Fibroblast of skin of left quadriceps (primary cell): ENCODE measurements at places on chromosomes 5 and 9.

GRCh38 chr5:57455511-57456455 lies 26.8 kb downstream of the ACTBL2 start:
- no peak for DNase-seq

DNA sequence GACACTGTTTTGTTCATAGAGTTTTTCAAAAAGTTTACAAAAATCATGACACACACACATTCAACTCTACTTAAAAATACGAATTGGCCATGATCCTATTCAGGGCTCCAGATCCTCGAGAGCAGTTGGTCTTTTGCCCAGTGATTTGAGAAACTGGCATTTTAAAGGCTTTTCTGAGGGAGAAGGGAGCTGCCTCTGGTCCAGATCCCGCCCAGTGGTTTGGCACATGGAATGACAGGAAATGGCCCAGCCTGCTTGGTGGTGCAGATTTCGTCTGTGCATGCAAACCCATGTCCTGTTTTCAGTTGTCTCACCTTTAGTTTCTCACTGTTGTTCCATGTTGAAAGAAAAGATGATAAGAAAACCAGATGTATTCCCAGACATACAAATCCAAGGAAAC lies 3.6 kb downstream of the CAMK4 start:
- DNase-seq = peak; percentile 7

GRCh38 chr9:20092561-20092960 lies 303.7 kb upstream of the SLC24A2 start:
- no peak for DNase-seq

DNA sequence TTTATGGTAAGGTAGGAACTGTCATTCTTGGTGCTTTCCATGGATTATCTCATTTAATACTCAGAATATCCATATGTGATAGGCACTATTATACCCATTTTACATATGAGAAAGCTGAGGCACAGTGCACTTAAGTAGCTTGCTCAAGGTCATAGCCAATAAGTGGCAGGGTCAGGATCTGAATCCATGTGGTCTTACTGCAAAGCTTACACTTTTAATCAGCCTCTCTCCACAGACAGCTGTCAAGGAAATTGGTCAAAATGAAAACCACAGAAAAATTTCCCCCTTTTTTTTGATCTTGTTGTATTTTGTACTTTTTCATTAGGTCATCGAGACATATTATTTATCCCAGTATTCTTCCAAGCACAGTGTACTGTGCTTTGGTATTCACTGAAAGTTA lies 78.5 kb downstream of the ERCC6L2 start:
- no peak for DNase-seq

DNA sequence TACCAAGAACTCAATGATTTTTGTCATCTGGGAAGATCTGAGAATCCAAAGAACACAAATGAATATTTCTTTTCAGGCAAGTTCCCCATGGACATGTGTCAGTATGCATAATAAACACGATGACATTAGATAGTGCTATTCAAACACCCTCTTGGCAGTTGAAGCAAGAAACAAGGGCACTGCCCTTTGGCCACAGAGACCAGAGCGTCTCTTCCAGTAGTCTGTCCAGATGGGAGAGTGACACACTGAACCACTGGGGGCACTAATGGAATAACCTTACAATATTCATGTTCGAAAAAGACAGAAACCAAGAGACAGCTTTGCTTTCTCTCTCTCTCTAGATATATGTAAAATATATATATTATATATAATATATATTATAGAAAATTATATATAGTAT lies 301.9 kb downstream of the CTNND2 start:
- no peak for DNase-seq

DNA sequence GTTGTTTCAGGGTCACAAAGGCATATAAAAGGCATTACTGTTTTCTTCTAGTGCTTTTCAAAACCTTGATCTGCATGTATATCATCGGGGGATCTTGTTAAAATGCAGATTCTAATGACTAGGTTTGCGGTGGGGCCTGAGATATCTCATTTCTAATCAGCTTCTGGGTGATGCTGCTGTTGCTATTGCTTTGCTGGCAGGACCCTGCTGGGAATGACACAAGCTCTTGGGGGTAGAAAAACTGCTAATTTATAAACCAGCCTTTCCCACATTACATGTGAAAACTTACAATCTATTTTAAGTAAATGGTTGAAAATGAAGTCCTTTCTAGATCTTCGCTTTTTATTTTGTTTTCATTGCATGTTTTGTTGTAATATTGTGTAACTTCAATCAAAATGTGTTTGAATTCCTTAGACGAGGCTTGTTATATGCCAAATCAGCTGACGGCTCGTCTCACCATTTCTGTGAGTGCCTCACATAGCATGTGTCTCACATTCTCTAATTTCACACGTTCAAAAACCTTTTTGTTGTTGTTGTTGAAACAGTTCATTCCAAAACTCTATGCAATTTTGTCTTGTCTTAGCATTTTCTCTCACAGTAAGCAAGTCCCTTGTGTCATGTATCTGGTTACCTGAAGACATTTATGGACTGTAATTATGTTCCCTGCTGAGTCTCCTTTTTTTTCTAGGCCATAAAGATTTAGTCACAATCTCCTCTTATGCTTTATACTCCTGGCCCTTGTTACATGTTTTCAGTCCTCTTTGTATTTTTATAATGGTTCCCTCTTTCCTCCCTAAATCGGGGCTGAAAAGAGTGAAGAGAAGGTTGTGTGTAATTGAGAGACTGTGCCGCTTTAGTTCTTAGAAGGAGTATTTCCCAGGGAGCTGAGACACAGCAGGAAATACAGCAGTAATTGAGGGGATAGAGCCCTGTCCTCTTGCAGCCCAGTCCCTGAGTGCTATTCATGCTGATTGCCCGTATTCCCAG lies 521.0 kb upstream of the SEMA6A start:
- DNase-seq = no peak

- DNase-seq = peak; percentile 68
Observed at GRCh38 chr5:176716320-176716719, 69.0 kb downstream of the TSPAN17 start.

DNA sequence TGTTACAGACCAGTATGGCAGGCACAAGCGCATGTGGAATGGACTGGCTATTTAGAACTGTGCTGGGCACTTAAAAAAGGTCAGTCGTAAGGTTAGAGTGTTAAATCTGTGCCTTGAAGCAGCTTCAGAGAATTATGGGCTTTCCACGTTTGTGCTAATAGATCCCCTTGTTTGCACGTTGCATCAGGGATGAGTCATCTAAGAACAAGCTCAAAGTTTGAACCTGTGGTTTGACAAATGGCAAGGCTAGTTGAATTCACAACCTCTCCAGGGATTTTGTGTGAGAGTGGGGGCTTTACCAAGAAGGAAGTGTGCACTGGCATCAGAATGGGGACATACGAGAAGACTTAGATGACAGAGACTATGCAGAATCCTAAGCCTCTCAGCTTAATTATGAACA lies 249.6 kb downstream of the IRX1 start:
- DNase-seq = peak; percentile 7

DNA sequence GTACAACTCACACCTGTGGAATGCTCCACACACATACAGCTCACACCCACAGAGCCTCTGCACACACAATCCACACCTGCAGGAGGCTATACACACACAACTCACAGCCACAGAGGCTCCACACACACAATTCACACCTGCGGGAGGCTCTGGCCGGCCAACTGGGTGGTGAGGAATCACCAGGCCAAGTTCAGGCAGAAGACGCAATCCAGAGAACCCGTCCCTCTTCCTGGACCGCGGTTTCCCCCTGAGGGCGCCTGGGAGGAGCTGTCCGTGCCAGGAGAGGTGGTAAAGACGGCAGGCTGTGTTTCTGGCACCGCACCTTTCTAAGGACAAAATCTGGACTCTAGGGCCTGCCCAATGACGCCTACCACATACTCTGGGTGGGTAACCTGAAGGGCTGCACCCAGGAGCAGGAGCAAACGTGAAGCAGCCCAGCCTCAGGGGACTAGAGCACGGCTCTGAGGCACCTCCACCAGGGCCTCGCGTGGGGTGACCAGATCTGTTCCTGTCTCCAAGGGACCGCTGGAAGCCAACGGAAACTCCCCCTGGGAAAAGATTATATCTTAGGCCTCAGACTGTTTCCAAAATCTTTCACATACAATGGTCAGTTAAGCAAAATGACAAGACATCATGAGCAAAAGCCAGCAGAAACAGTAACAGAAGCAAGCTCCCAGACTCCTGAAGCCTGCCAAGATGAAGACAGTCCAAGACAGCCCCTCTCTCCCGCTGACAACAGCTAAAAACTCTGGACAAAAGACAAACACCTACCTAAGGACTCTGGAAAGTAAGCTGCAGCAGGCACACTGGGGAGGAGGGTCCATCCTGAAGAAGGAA lies 16.9 kb downstream of the CAMSAP1 start:
- no peak for DNase-seq

DNA sequence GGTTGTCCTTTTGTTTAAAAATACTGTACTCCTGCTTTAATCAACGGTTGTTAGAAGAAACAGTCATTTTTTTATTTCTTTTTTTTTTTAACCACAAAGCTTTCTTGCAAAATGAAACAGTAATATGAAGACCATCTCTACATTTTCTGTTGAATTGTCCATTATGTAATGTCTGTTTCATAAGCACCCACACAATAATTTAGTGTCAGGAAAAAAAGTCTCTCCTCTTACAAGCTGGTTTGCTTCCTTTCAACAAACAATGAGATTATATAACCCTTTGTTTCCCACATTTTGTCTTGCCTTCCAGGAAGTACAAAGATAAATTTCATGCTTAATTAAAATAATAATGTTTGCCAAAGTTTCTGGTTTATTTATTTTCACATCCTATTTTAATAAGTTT lies 16.7 kb downstream of the CTNNAL1 start:
- DNase-seq = no peak

DNA sequence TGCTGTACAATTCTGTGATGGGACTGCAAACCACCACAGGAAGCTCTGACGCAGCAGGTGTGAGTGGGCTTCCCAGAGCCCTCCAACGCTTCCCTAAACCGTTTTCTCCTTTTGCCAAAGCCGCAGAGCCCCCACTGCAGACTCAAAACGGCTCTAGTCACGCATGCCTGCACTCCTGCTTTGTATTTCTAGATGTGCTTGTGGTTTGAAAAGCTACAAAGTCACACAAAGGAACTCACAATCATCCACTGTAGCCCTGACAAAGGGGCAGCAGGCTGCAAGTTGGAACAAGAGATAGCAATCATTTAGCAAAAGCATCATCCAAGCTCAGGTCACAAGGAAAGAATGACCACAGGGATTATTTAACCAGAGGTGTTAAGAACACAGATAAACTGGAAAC lies 79.3 kb downstream of the PTPN3 start:
- no peak for DNase-seq

DNA sequence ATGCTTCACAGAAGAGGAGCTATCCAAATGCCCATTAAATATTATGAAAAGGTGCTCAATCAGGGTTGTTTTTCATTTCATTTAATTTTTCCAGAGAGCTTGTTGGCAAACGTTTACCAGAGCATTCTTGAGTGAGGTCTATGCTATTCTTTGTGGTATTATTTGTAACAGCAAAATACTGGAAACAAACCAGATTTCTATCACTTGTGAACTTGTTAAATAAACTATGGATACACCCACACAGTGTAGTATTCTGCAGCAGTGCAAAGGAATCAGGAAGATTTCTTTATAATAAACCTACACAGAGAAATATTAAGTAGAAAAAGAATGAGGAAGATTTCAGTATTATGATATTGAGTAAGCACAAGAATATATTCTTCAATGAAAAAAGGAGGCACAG lies 15.0 kb upstream of the SLC1A1 start:
- no peak for DNase-seq

- DNase-seq = no peak
Observed at GRCh38 chr9:122332083-122332482, 38.7 kb upstream of the PTGS1 start.

- no peak for DNase-seq
Observed at GRCh38 chr5:175870820-175871447, 444 bp upstream of the CPLX2 start.

DNA sequence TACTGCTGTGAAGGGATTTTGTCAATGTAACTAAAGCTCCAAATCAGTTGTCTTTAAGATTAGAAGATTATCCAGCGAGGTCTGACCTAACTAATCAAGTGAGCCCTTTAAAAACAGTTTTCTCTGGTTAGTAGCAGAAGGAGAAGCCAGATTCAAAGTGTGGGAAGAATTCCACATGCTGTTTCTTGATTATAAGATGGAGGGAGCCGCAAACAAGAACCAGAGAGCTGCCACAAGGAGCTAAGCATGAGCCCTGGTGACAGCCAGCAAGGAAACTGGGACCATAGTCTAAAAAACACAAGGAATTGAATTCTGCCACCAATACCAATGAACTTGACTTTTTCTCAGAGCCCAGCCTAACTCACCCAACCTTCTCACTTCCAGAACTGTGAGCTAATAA lies 37.0 kb upstream of the OR2S2 start:
- no peak for DNase-seq

GRCh38 chr5:69364414-69364813 lies 4.9 kb downstream of the AK6 start:
- DNase-seq = no peak

DNA sequence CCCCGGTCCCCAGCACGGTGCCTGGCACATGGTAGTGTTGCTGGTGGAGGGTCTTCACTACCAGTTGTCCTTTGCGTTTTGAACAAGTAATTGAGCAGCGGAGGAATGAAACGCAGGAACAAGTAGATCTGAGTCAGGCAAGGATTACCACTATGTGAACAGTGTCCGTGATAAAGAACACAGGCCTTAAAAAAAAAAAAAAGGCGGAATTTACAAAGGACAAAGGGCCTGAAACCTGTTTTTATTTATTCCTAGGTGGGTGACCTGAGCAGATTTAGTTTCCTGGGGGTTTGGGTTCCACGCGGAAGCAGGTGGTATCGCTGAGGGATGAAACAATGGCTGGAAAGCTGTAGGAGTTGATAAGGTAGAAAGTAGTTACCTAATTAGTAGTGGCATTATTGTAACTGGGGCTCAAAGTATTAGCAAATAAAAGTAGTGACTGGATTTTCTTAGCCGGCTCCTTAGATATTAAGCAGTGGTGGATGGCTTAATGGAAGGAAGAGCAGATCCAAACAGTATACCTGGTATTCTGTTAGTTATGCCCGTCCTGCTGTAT lies 1.1 kb downstream of the RUSC2 start:
- DNase-seq = no peak

- no peak for DNase-seq
Observed at GRCh38 chr9:136160381-136160841, 41.7 kb upstream of the TMEM250 start.
